ENCODE measurements at places on chromosomes 16 and 17.

DNA sequence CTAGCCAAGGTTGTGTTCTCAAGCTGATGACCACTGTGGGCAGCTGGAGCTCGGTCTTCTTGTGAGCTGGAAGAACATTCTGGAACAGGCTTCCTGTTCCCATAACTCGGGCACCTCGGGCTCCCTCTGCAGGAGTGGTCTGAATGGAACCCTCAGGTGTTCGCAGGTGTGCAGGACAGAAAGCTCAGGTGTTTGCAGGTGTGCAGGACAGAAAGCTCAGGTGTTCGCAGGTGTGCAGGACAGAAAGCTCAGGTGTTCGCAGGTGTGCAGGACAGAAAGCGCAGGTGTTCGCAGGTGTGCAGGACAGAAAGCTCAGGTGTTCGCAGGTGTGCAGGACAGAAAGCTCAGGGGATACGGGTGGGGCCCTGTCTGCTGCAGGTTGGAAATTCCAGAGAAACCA is 109.0 kb upstream of the CACNG5 start:
- no peak for DNase-seq

DNA sequence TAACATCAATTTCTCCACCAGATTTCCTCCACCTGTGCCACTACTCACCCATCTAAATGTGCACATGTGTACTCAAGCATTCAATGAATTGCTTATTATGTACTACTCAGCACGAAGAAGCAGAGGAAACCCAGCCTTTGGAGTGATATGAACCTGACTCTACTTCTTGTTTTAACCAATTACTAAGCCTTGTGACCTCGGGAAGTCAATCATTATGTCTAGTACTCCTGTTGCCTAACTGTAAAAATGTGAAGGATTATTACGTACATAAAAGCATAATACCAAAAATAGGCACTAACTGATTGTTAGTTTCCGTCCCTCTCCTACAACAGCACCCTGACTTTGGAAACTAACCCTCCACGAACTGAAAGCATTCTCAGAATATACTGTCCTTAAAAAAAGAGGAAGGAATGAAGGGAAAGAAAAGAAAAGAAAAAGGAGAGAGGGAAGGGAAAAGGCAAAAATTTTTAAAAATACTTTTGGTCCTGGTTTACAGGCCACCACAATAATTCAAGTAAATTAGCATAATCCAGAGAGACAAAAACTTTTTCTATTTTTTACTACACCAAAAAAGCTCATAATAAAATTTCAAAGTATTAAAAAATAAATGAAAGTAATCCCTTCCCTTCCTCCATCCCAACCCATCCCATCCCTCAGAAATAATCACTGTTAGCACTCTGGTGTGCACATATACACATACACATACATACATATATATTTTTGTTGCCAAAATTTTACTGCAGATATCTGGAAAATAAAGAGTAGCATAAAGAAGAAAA is 53.6 kb downstream of the KANSL1 start:
- no peak for DNase-seq

- DNase-seq = no peak
Observed at GRCh38 chr17:18946536-18946935, 5.4 kb upstream of the SLC5A10 start.

- DNase-seq = no peak
Observed at GRCh38 chr16:898761-899682, 71.8 kb downstream of the LMF1 start.

DNA sequence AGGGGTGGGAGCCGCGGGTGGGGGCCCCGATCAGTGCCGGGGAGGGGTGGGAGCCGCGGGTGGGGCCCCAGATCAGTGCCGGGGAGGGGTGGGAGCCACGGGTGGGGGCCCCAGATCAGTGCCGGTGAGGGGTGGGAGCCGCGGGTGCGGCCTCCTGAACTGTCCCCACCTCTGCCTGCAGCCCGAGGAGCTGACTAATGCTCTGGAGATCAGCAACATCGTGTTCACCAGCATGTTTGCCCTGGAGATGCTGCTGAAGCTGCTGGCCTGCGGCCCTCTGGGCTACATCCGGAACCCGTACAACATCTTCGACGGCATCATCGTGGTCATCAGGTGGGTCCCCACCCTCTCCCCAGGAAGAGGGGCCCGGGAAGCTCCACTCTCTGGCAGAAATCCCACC is 20.1 kb downstream of the TPSG1 start:
- no peak for DNase-seq

GRCh38 chr16:12458591-12459358 is 344.9 kb downstream of the CPPED1 start:
- peak; percentile 29 for DNase-seq

GRCh38 chr16:57724531-57724930 is 11.0 kb upstream of the KATNB1 start:
- no peak for DNase-seq

DNA sequence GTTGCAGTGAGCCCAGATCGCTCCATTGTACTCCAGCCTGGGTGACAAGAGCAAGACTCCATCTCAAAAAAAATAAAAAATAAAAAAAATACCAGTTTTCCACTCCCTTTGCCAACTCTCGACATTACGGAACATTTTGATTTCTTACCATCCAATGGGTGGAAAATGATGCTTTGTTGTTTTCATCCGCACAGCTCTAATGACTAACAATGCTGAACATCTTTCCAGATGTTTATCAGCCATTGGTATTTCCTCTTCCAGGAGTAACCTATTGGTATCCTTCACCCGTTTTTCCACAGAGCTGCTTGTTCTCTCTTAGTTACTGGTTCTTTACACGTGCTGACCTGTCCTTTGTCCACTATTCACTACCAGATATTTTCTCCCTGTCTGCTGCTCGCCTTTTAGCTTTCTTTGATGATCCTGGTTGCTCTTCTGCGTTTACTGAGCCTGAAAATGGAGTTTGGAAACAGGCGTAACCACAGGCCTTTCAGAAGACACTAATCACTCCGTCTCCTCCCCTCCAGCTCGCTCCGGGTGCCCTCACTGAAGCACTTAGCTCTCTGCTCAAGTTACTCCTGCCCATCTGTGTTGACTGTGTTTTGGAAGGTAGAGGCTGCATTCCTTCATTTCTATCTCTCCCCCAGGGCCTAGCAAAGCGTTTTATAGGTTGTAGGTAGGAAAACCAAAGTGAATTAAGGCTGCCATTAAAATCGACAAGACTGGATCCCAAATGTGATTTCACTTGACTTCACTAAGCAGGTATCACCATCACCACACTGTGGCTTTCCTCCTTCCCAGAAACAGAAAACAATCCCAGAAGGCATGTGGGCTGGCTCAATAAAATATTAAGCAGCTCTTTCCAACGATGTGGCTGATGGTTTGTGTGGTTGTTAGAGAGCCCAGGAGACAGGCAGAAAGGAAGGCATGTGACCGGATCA is 8.9 kb downstream of the SHPK start:
- DNase-seq = no peak

- no peak for DNase-seq
Observed at GRCh38 chr17:6348891-6349290, 86.0 kb downstream of the AIPL1 start.

DNA sequence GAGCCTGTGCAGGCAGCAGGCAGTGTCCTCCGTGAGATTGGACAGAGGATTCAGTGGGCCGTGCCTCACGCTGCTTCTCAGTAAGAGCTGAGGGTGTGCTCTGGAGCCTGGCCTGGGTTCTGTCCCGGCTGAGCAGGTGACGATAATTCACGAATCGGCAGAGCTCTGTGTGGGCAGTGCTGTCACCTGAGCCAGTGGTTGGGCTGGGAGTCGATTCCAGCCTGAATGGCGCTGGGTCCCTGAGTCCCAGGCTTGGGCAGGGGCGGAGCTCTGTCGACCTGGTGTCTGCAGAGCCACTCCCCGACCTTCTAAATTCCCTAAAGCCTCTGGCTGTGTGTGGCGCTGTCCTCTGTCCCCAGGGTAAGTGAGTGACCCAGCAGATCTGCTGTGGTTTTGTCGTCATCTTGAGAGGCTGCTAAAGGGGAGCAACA is 8.4 kb downstream of the ACSF3 start:
- no peak for DNase-seq

DNA sequence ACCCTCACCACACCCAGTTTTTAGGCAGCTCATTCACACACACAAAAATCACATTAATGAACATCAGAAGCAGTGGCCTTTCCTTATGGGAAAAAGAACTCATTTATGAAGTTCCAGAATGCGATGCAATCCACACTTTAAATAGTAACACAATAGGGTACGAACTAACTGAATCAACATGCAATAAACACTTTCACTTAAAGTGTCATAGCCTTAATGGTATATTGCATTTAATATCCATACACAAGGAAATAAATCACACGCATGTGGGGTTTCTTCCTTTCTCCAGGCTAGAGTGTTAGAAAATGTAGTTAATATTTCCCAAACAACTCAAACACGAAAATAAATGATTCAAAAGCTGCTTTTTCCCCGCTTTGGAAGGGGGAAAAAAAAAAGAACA is 19.7 kb downstream of the ADCY9 start:
- DNase-seq = no peak

GRCh38 chr16:11042191-11042590 is 97.8 kb downstream of the CLEC16A start:
- no peak for DNase-seq

- no peak for DNase-seq
Observed at GRCh38 chr17:57154921-57155320, 69.9 kb downstream of the AKAP1 start.

- no peak for DNase-seq
Observed at GRCh38 chr17:21357281-21357680, 18.9 kb upstream of the KCNJ12 start.

DNA sequence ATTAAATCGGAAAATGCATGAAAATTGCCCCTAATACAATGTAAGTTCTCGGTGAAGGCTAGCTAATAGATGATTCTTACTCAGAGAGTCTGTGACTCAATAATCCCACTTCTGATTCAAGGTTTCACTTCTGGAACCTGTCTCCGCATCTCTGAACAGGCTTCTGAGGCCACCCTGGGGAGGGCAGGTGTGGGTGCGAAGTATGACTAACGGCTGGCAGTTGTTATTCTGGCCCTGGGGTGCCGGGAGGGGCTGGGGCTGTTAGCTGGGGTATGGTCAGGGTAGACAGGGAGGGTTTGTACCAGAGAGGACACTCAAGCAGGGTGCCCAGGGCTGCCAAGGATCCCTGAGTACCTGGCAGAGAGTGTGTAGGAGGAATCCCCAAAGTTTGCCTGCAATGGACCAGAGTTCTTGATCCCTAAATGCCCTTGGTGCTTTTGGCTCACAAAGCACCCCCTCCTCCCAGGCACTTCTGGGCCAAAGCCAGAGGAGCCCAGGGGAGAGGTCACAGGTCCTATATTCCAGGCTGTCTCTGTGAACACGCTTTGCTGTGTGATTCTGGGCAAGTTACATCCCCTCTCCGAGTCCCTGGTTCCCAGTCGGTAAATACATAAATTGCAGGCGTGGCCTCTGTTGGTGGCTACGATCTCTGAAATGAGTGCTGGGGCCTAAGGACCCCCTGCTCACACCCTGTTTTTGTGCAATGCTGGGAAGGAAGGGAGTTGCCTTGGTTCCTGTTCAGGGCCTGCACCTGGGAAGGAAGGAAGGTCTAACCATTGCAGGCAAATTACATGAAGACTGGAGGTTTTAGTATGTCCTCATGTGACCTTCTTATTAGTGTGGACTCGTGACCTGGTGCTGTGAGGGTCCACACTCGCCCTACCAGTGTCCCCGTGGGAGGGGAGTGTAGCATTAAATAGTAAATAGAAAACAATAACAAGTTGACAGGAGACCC is 49.9 kb upstream of the CPNE2 start:
- DNase-seq = peak; percentile 76

GRCh38 chr16:11101695-11102522 is 154.1 kb downstream of the SOCS1 start:
- no peak for DNase-seq

DNA sequence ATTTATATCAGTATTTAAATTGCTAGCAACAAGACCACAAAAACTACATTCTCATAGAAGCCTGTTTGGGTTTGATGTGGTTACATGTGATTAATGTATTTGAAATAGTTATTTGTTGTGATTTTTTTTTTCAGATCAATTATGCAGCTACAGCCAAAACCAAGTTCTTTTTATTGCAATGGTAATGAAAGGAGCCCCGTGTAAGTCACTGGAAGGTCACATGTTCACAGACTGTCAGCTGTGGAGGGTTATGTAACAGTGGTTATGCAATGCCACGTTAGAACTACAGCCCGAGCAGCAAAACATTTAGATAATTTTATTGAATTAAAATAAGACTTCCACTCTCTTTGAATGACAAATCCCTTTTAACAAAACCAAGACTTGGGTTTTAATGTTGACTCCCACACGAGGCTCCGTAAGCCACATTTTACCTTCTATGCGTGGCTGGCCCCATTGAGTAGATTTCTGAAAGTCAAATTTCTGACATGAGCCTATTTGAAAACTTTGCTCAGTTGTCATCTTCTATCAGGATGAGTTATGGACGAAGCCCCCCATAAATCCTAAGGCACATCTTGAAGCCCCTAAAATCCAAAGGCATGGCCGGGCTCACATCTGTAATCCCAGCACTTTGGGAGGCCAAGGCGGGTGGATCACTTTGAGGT is 41.8 kb upstream of the SEC14L1 start:
- no peak for DNase-seq

DNA sequence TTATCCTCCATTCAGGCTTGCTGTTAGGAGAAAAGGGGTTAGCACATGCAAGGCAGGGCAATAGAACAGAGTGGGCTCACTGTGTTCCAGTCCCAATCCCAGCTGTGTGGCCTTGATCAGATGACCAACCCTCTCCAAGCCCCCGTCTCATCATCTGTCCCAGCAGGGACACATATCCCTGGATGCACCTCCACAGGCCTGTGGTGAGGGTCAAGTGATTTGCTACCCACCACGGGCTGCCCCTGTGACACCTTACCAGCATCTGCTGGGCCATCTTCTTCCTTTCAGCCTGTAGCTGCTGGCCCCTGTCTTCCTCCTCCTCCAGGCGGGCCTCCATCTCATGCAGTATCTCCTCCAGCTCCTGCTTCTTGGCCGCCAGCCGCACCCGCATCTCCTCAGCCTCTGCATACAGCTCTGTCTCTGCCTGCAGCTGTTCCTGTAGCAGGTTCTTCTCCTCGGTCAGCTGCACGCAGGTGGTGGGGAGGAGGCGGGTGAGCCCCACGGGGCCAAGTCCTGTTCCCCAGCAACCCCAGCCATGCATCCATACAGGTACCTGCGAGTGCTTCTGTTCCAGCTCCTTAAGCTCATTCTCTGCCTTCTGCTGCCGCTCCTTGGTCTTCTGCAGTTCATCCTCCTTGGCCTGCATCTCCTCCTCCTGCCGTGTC is 91.3 kb downstream of the NDE1 start:
- no peak for DNase-seq

DNA sequence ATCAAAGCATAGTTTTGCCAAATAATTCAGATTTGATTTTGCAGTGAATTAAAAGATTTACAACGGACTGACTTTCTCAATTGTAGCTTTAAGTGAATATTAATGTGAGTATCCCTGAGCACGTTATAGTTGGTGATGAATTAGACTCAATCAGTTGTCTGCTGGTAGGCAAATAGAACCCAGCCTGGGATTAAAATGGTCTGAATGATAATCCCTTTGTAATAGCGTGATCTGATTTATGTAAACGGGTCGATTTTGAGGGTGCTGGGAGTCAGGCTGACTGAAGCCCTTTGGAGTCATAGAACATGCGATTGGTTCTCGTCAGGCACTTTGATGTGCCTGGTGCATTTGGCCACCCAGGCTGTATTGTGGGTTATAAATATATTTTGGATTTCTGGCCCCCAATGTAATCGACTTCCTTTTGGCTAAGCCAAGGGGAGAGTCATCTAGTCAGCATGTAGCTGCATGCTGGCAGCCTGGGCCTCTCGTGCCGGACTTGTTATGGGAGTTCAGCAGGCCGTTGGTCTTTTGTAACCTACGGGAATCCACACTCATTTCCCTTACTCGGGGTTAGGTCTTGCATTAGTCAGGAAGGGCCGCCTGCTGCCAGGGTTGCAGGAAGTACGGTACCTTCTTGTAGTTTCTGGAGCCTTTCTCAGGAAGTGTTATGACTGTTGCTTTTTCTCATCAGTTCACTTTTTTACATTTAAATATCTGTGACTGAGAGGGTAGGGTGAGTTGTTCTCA is 5.4 kb downstream of the PGS1 start:
- peak; percentile 67 for DNase-seq

Measured in activated T-cell treated with anti-CD3 and anti-CD28 coated beads for 48 hours (primary cell).